Spleen (tissue), 13 donors: ENCODE measurements at places on chromosomes 5 and 9. TPM values are rescaled to one million over a fixed set of nuclear protein-coding genes. Genes with fewer than 3 reads are reported as not detected.

DNA sequence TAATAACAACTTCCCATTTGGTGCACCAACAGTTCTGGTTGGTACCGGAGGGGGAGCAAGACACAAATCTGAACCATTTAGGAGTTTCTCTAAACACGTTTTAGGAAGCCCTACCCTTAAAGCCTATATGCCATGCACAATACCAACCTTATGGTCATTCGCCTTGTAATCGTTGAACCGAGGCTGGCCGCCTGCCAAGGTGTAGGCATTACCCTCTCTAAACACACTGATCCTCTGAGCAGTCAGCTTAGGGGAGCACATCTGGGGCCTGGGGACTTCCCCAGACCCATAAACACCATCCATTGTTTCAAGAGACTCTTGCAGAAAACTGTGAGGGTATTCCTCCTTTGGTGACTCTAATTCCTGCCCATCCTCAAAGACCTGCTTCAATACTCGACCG, 328 bp downstream of the GRXCR2 start:
- no peak for DNase-seq

DNA sequence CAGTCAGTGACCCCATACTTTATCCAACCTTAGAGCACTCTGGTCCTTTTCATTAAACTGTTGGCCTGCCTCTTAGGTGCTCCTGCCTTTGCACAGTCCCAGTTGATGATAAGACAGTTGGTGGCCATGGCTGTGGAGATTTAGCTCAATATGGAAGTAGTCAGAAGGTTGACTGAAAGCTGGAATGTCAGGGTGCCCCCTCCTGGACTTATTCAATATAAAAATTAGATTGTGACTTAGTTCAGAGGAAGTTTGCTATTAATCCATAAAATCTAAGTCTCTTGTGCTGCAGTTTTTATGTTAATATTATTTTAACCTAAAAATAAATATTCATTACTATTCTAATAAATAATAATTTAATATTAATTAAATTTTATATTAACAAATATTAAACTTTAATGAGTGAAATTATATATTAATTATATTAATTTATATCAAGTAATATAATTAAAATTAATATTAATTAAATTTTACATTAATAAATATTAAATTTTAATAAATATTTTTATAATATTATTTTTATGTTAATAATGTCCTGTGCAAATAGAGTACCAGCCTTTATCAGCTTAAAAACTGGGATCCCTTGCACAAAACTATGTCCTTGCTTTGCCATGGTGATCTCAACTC, 77.7 kb upstream of the ADAMTSL1 start:
- no peak for DNase-seq

DNA sequence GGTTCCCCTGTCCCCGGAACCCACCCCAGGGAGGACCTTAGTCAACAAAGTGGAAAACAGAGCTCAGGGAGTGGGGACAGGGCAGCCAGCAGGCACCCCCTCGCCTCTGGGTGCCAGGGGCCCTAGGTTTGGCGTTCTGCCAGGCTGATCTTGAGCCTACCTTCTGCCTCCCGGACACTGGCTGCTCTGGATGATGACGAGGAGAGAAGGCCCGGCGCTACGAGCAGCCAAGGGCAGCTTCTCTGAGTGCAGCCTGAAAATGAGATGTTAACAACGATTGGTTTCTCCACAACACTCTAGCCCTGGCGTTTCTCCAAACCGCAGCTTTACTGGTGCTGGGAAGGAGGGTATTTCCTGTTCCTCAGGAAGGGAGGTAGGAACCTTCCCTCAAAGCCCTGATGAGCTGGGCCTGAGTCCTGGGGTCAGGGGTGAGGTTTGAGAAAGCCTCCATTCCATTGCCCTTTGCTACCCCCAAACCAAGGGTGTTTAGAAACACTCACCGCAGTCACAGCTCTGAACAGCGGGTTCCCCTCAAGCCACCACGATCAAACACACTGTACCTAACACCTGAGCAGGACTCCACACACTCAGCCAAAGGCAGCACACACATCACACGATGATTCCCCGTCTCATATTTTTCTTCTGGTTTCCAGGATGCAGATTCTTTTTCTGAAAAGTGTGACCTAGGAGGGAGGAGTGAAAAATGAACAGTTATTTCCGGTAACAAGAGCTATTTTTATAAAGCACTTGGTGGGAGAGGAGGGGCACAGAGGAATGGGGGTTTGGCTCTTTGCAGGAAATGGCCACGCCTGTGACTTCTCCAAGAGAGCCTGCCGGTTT, at the start of gene STING1:
TSS of gene STING1 (minus strand) at position 709 of the 840 bp plus-strand sequence. CDS start 1,054 bp downstream, outside the sequence.
- peak; percentile 88 for DNase-seq

DNA sequence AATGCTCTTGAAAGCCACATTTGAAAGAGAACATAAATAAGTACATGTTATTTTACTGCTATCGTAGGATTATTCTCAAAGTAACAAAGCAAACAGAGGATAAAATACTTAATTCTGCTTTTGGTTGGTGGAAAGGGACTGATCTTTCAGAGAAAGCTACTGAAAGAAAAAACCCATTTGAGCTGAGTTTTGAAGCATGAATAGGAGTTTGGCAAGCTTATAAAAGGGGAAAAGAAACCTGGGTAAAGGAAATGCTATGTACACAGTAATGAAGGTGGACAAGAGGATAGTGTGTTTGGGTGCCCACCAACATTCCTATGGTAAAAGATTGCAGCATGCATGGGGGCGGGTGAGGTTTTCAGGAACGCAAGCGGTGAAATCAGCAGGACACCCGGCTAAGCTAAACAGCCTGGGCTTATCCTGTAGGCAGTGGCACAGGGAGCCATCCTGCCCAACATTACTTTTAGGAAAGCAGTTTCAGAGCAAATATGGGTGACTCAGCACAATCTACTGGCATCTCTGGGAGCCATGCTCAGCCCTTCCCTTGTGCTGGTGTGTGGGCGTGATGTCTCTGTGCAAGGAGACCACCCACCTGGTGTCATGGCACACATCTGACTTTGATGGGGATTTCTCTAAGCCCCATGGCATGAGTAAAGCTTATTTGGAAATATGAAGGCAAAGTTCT, 673.9 kb upstream of the KLF4 start:
- DNase-seq = no peak

Gene CACFD1
- polyA plus RNA-seq = 4.7 TPM

DNA sequence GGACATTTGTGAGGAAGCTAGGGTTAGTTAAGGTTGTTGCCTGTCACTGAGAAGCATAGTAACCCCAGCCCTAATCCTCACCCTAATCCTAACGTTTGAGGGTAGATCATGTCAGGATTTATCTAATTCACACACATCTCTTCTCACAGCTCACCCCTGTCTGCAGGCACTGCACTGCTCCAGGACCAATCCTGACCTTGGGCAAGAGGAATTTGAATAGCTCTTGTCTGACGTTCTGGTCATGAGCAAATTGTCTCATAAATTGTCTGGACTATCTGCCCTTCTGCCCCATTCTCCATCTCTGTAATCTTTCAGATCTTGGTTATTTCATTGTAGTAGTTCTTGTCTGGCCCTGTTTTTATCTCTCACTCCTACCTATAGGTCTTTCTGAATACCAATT, 18.7 kb downstream of the CRHBP start:
- no peak for DNase-seq

- DNase-seq = no peak
Measured at GRCh38 chr9:132627106-132627505, 42.7 kb downstream of the DDX31 start.

Gene C5orf58
- not detected for polyA plus RNA-seq

Gene SNX18
- polyA plus RNA-seq = 4.8 TPM

DNA sequence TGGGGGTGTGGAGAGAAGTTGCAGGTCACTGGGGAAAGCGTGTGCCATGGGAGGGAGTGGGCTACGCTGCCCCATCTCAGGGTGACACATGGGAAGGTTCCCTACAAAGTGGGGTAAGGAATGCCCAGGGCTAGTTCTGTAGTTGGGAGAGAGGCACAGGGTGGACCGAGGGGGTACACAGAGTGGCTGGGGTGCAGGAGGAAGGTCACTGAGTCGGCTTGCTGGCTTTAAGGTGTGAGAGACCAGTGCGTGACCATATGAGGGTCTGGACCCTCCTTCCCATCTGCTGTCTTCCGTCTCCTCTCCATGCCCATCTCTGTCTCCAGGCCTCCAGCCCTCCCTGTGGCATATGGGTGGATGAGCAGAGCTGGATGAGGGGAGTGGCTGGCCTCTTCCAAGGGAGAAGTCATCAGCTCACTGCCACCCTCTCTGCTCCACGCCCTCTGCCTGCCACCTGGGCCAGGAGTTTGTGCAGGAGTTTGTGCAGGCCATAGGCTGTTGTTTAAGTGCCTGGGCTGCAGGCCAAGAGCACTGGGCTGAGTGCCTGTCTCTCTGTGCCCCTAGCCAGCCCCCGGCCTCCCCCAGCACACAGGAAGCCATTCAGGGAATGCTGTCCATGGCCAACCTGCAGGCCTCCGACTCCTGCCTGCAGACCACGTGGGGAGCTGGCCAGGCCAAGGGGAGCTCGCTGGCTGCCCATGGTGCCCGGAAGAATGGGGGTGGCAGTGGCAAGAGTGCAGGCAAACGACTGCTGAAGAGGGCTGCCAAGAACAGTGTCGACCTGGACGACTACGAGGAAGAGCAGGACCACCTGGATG, 96.8 kb downstream of the PHF2 start:
- peak; percentile 73 for DNase-seq

- peak; percentile 94 for DNase-seq
Measured at GRCh38 chr9:33264003-33264472, 470 bp downstream of the BAG1 start.

DNA sequence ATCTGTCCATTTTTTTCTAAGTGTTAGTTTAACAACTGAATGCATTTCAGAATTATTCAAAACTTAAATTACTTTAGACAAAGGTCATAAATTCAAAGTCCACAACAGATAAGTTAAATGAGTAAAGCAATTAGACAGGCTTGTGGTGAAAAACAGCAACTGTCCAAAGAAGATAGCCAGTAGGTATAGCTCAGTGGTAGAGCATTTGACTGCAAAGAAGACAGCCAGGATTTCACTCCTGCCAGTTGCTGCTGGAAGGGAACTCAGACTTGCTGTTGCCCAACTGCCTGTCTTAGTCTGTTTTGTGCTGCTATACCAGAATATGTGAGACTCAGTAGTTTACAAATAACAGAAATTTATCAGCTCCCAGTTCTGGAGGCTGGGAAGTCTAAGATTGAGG, 10.0 kb downstream of the FANCC start:
- DNase-seq = no peak

- DNase-seq = peak; percentile 56
Measured at GRCh38 chr5:135213466-135214239, 179.6 kb upstream of the PITX1 start.

DNA sequence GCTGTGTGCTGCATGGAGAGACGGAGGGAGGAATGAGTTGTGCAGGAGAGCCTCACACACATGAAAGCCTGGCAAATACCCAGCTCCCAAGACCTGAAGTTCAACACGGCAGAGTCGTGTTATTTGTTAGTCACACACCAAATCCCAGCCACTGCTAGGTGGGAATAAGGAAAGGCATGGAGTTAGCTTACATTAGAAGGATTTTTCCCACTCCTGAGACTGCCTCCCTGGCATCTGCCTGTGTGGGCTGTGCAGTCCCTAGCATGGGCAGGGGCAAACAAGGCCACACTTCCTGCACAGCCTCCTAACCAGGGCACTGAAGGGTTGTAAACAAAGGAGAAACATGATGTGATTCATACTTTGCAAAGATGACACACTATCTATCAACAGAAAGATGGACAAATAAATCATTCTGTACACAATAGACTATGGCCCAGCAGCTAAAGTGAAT, 306.8 kb downstream of the SPOCK1 start:
- no peak for DNase-seq

- no peak for DNase-seq
Measured at GRCh38 chr5:100479079-100479688, 56.0 kb upstream of the FAM174A start.

- no peak for DNase-seq
Measured at GRCh38 chr5:177065491-177065890, 21.2 kb upstream of the FGFR4 start.

GRCh38 chr9:35593581-35593980, 11.5 kb upstream of the TESK1 start:
- DNase-seq = no peak

- no peak for DNase-seq
Measured at GRCh38 chr9:133387680-133388079, 11.5 kb downstream of the STKLD1 start.

- DNase-seq = no peak
Measured at GRCh38 chr5:73867345-73868335, 241.6 kb downstream of the ARHGEF28 start.

- peak; percentile 89 for DNase-seq
Measured at GRCh38 chr5:81852291-81853029, 101.6 kb upstream of the SSBP2 start.

DNA sequence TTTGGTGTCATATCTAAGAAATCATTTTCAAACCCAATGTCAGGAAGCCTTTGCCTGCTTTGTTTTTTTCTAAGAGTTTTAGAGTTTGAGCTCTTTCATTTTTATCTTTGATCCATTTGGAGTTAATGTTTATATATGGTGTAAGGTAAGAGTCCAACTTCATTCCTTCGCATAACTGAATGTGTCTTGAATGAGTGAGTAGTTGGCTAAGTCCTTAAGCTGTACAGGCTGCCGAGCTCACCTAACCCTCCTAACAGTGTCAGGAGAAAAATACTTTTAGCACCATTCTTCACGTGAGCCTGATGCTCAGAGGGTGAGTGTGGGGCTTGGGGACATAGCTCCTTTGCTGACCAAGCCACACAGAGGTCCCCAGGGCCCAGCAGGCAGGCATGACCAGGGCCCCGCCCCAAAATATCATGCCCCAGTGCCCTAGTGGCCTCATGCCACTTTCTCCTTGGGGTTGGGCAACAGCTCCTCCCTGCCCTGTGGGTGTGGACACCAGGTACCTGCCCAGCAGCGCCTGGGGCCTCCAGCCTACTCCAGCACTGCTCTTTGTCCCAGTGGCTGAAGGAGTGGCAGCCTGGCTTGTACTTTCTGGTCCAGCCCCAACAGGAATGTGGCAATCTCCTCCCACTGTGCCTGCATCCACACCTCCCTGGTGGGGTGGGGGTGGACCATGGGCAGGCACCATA, 17.2 kb downstream of the PPARGC1B start:
- DNase-seq = no peak

Gene MYMK
- not detected for polyA plus RNA-seq

Gene SYK
- polyA plus RNA-seq = 48.0 TPM

Gene ENTREP1
- 0.99 TPM for polyA plus RNA-seq

GRCh38 chr5:127229185-127229889, 61.3 kb upstream of the MEGF10 start:
- peak; percentile 93 for DNase-seq

- no peak for DNase-seq
Measured at GRCh38 chr5:133119233-133119711, 67.5 kb downstream of the HSPA4 start.

Gene RASA1
- 13.4 TPM for polyA plus RNA-seq

DNA sequence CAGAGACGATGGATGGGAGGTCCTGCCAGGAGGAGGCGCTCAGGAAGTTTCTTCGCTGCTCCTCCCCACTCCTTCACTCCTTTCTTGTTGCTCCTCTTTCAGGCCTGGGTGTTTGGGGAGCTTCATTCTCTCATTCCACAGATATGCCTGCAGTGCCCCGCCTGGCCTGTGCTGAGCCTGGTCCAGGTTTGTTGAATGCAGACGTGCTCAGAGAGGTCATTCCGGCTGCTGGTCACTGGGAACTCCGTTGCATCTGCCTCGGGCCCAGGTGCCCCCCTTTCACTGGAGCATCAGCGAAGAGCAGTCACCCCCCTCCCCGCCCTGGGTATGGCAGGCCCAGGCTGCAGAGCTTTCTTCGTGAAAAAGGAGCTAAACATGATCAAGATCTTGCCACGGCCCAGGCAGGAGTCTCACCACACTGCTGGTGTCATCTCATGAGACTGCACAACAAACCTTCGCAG, 15.5 kb downstream of the SURF6 start:
- peak; percentile 47 for DNase-seq
